ENCODE measurements at places on chromosomes 4 and X. TPM values are rescaled to one million over a fixed set of nuclear protein-coding genes. Genes with fewer than 3 reads are reported as not detected.
A peak's percentile ranks its signal among the peaks of the same experiment; 100 is the strongest.

Gene HTN3
- total RNA-seq, result not detected

- no peak overlapping the region for H3K27ac ChIP-seq
- no peaks in the 10 kb centered on the region for H3K36me3 ChIP-seq
- H3K4me3 ChIP-seq, result no peak overlapping the region
Observed at GRCh38 chrX:77114501-77114900, 332.7 kb upstream of the FGF16 start.

Gene GABRB1
- total RNA-seq, result 13.6 TPM

Gene MANBA
- 26.9 TPM for total RNA-seq

DNA sequence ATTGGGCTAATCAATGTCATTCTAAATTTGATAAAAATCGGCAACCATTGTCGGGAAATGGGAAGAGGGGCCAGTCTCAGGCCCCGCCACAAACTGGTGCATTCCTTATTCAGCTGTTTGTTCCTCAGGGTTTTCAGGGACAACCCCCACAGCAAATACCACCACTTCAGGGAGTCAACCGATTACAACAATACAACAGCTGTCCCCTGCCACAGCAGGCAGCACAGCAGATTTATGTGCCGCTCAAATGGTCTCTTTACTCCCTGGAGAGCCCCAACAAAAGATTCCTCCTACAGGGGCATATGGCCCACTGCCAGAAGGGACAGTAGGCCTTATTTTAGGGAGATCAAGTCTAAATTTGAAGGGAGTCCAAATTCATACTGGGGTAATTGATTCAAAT, 61.8 kb downstream of the ZNF732 start:
- H3K27me3 ChIP-seq, result no peaks in the 10 kb centered on the region
- peaks cover 10% of the 10 kb centered on the region for H3K4me1 ChIP-seq

DNA sequence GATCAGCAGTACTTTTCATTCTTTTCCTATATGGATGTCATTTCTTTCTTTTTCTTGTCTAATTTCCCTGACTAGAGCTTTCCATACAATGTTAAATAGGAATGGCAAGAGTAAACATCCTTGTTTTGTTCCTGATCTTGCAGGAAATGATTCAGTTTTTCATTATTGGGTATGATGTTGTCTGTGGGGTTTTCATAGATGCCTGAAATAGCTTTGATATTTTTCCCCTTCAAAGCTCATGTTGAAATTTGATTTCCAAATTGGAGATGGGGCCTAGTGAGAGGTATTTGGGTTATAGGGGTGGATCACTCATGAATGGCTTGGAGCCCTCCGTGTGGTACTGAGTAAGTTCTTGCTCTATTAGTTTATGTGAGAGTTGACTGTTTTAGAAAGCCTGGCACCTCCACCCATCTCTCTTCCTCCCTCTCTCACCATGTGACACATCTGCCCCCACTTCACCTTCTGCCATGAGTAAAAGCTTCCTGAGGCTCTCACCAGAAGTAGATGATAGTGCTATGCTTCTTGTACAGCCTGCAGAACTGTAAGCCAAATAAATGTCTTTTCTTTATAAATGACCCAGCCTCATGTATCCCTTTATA, 22.3 kb upstream of the VSIG1 start:
- no peaks in the 10 kb centered on the region for H3K4me1 ChIP-seq
- no peak overlapping the region for H3K4me3 ChIP-seq
- DNase-seq, result no peak
- no peaks in the 10 kb centered on the region for H3K36me3 ChIP-seq
- H3K27ac ChIP-seq, result no peak overlapping the region

DNA sequence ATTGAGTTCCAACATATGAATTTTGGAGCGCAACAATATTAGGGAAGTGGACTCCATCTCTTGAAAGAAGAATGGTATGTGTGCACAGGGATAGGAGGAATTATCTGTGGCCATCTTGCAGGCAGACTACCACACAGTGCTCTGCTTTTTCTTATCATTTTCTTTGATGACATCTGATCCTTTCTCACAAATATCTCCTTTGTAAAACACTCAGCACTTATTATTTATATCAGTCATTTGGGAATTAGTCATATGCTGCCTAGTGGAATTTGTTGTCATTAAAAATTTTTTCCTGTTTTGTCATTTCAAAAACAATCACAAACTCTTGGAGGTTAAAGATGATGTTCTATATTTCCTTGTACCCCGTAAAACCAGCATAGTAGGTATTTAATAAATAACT, 444.3 kb upstream of the ATOH1 start:
- no peak for DNase-seq
- H3K36me3 ChIP-seq, result no peaks in the 10 kb centered on the region
- H3K27me3 ChIP-seq, result no peaks in the 10 kb centered on the region
- no peak overlapping the region for H3K4me3 ChIP-seq

- no peak overlapping the region for H3K27ac ChIP-seq
- peak overlapping the region; percentile 75 for H3K4me3 ChIP-seq
- peaks cover 29% of the 10 kb centered on the region for H3K4me1 ChIP-seq
- DNase-seq, result no peak
- no peaks in the 10 kb centered on the region for H3K27me3 ChIP-seq
- H3K36me3 ChIP-seq, result peaks cover 52% of the 10 kb centered on the region
Observed at GRCh38 chr4:151100531-151100930, 1.1 kb downstream of the RPS3A start.

DNA sequence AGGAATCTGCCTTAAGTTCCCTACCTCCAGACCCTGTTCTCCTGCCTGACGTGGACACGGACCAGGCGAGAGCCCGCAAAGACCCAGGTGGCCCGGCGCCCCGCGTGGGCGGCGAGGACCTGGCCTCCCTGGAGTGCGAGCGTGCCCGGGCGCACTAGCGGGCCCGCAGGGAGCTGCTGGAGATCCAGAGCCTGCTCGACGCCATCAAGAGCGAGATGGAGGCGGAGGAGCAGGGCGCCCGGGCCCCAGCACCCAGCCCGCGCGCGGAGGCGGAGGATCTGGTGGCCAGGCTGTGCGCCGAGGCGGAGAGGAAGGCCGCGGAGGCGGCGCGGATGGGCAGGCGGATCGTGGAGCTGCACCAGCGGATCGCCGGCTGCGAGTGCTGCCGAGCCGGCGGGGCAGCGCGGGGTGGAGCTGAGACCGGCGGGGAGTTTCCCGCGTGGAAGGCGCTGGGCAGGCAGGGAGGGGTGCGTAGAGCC, 18.2 kb downstream of the MRFAP1 start:
- H3K27me3 ChIP-seq, result peaks cover 41% of the 10 kb centered on the region
- DNase-seq, result peak; percentile 54
- peak overlapping the region; percentile 64 for H3K27ac ChIP-seq
- peak overlapping the region; percentile 24 for H3K4me3 ChIP-seq
- no peaks in the 10 kb centered on the region for H3K36me3 ChIP-seq

DNA sequence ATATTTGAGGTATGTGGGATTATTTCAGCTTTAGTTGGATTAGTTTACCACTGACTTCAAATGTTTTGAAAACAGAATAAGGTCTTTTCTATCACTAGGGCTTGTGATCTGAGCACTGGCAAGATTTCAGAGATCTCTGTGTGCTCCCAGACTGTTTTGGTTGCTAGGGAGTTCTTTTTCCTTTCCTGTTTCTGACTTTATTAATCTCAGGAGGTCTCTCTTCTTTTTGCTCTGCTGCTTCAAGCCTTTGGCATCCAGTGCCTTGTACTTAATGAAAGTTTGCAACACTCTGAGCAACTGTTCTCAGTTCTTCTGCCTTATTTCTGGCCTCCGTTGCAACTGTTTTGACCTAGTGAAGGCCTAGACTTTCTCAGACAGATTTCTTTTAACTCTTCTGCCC, 32.1 kb upstream of the PAQR3 start:
- DNase-seq, result peak; percentile 7
- no peaks in the 10 kb centered on the region for H3K36me3 ChIP-seq
- H3K4me3 ChIP-seq, result no peak overlapping the region
- no peaks in the 10 kb centered on the region for H3K27me3 ChIP-seq
- H3K4me1 ChIP-seq, result peaks cover 11% of the 10 kb centered on the region

DNA sequence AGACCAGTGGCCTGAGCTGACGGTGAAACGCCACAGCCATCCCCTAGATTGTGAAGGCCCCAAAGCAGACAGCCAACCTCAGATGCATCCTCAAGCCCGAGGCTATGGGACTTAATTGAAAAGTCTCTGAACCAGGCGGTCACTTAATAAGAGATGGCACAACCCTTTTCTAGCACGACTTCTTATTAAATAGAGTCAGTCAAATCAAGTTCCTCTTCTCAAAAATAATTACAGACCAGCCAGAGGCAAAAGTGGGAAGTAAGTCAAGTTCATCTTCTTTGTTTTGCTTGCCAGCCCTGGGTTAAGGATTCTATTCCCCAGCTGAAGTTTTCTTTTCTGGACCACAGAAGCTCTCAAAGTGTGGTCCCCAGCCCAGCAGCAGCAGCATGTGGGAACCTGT, 9.7 kb upstream of the SH3KBP1 start:
- H3K4me3 ChIP-seq, result no peak overlapping the region
- no peak overlapping the region for H3K27ac ChIP-seq
- no peak for DNase-seq

Gene FANCB
- 0.44 TPM for total RNA-seq

GRCh38 chr4:73740353-73740778, at the start of gene CXCL8:
TSS of gene CXCL8 (plus strand) at chr4:73740569. CDS start at chr4:73740659, 90 bp downstream.
- no peak within 1 kb of the TSS for H3K4me3 ChIP-seq
- DNase-seq, result peak; percentile 67
- no peaks in the 10 kb centered on the region for H3K27me3 ChIP-seq
- no peaks in the 10 kb centered on the region for H3K36me3 ChIP-seq
- H3K27ac ChIP-seq, result peak within 1 kb of the TSS; percentile 29
- H3K4me1 ChIP-seq, result peaks cover 5% of the 10 kb centered on the region

- no peaks in the 10 kb centered on the region for H3K4me1 ChIP-seq
- H3K4me3 ChIP-seq, result peak overlapping the region; percentile 57
- peak; percentile 94 for DNase-seq
- no peaks in the 10 kb centered on the region for H3K27me3 ChIP-seq
- H3K27ac ChIP-seq, result peak overlapping the region; percentile 31
- H3K36me3 ChIP-seq, result no peaks in the 10 kb centered on the region
Observed at GRCh38 chr4:182448281-182449151, 205.3 kb downstream of the TENM3 start.

GRCh38 chr4:5750052-5750945, 39.3 kb downstream of the EVC start:
- peaks cover 11% of the 10 kb centered on the region for H3K36me3 ChIP-seq
- no peak overlapping the region for H3K4me3 ChIP-seq
- no peak for DNase-seq
- no peaks in the 10 kb centered on the region for H3K4me1 ChIP-seq

Gene MAGEA11
- total RNA-seq, result not detected

Gene PRAF2
- 15.4 TPM for total RNA-seq

Gene GDPD2
- total RNA-seq, result not detected

DNA sequence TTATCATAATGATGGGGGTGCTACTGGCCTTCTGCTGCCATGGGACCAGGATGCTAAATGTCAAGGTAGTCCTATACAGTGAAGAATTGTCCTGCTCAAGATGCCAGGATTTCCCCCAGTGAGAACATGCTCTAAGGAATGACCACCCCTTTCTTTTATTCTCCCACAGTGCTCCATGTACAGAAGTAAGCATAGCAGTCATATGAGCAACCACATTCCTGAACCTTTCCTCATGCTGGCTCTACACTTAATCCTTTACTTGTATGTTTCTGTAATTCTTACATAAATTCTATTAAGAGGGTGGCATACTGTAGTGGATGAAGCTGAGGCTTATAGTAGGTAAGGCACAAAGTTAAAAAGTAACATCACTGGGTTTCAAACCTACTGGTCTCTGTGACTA, 20.2 kb downstream of the CYP2U1 start:
- H3K4me1 ChIP-seq, result no peaks in the 10 kb centered on the region
- DNase-seq, result no peak
- H3K4me3 ChIP-seq, result no peak overlapping the region

GRCh38 chr4:153497091-153497531, 31.0 kb downstream of the TMEM131L start:
- no peaks in the 10 kb centered on the region for H3K27me3 ChIP-seq
- no peaks in the 10 kb centered on the region for H3K36me3 ChIP-seq
- peaks cover 39% of the 10 kb centered on the region for H3K4me1 ChIP-seq
- no peak for DNase-seq
- H3K4me3 ChIP-seq, result no peak overlapping the region

GRCh38 chr4:79049840-79050540, 110.8 kb upstream of the PAQR3 start:
- H3K27me3 ChIP-seq, result no peaks in the 10 kb centered on the region
- H3K36me3 ChIP-seq, result no peaks in the 10 kb centered on the region
- peaks cover 20% of the 10 kb centered on the region for H3K4me1 ChIP-seq
- H3K4me3 ChIP-seq, result no peak overlapping the region
- no peak for DNase-seq
- no peak overlapping the region for H3K27ac ChIP-seq

GRCh38 chr4:185398618-185399017, 2.0 kb downstream of the ANKRD37 start:
- no peak for DNase-seq
- peaks cover 56% of the 10 kb centered on the region for H3K36me3 ChIP-seq
- H3K27ac ChIP-seq, result no peak overlapping the region
- no peak overlapping the region for H3K4me3 ChIP-seq
- H3K27me3 ChIP-seq, result no peaks in the 10 kb centered on the region

DNA sequence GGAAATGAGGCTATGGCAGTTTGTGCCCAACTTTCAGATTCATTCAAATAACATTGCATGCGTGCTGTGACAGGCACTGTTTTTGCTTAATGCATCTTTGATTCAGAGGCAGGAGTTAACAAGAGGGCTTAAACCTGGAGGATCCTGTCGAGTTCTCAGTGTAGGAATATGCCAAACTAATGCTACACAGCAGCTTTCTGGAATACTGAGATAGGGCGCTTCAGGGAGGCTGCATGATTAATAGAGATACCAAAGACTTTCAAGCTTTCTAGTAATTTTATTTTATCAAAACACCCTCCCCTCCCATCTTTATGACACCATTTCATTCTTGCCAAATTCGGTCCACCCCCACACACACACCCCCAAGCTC, 636 bp upstream of the TIMM8A start:
- H3K27me3 ChIP-seq, result no peaks in the 10 kb centered on the region
- no peak overlapping the region for H3K27ac ChIP-seq
- DNase-seq, result no peak
- H3K4me1 ChIP-seq, result peaks cover 7% of the 10 kb centered on the region
- H3K4me3 ChIP-seq, result peak overlapping the region; percentile 41

GRCh38 chr4:22969287-22969896, 276.7 kb downstream of the GBA3 start:
- H3K27ac ChIP-seq, result no peak overlapping the region
- no peaks in the 10 kb centered on the region for H3K36me3 ChIP-seq
- no peaks in the 10 kb centered on the region for H3K27me3 ChIP-seq
- no peak overlapping the region for H3K4me3 ChIP-seq

GRCh38 chr4:42785817-42786216, 106.7 kb upstream of the GRXCR1 start:
- H3K27me3 ChIP-seq, result no peaks in the 10 kb centered on the region
- H3K4me3 ChIP-seq, result no peak overlapping the region
- DNase-seq, result no peak
- no peak overlapping the region for H3K27ac ChIP-seq

Gene IL3RA
- 3.2 TPM for total RNA-seq

Gene GAR1
- total RNA-seq, result 10.3 TPM

GRCh38 chrX:40582811-40583210, 2.0 kb downstream of the ATP6AP2 start:
- peaks cover 14% of the 10 kb centered on the region for H3K4me1 ChIP-seq
- no peaks in the 10 kb centered on the region for H3K27me3 ChIP-seq
- H3K4me3 ChIP-seq, result no peak overlapping the region
- DNase-seq, result no peak
